ENCODE measurements at places on chromosomes 16 and 17.

DNA sequence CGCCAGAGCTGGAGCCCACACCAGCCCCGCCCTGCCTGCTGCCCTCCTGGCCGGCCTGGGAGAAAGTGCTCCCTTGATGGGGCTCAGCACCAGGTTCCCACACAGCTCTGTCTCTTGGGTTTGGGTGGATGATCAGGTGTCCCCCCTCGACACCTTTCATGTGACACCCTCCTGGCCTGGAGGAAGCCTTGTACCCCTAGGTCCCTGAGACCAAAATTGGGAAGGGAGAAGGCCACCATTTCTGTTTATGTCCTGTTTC, 19.4 kb upstream of the PLLP start:
- no peak for DNase-seq

DNA sequence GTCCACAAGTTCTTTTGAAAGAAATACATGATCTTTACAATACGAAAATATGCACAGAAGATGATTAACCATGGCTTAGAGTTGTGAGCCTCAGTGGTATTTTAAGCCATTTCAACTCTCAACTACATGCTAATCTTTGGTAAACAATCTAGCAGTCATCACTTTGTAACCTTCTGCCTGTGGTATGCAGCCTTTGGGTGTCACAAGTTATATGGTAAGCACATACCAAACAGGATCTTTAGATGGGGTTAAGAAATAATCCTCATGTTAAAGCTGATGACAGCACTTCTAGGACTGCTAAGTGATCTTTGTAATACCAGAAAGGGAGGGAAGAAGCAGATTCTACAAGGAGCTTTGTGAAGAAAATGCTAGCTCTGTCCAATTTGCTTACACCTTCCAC, 74.3 kb downstream of the CA4 start:
- DNase-seq, result no peak

GRCh38 chr17:59093702-59094231, 12.9 kb downstream of the TRIM37 start:
- peak; percentile 59 for DNase-seq

DNA sequence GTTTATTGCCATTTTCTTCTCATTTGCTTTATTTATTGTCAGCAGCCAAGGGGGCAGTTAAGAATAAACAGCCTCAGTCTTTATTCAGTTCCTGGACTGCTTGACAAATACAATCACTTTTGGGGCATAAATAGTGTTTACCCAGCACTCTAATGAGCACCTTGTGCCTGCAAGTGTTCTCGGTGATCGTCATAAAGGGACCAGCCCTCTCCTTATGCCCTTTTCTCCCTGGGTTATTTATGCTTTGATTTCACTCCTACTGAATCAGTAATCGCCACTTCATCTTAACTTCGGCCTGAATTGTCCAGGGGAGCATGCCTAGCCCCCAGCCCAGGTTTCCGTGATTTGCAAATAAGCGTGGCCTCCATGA, 55.7 kb upstream of the CACNG5 start:
- no peak for DNase-seq

- no peak for DNase-seq
These were observed 46.4 kb downstream of the MYH11 start for GRCh38 chr16:15810411-15810810.

DNA sequence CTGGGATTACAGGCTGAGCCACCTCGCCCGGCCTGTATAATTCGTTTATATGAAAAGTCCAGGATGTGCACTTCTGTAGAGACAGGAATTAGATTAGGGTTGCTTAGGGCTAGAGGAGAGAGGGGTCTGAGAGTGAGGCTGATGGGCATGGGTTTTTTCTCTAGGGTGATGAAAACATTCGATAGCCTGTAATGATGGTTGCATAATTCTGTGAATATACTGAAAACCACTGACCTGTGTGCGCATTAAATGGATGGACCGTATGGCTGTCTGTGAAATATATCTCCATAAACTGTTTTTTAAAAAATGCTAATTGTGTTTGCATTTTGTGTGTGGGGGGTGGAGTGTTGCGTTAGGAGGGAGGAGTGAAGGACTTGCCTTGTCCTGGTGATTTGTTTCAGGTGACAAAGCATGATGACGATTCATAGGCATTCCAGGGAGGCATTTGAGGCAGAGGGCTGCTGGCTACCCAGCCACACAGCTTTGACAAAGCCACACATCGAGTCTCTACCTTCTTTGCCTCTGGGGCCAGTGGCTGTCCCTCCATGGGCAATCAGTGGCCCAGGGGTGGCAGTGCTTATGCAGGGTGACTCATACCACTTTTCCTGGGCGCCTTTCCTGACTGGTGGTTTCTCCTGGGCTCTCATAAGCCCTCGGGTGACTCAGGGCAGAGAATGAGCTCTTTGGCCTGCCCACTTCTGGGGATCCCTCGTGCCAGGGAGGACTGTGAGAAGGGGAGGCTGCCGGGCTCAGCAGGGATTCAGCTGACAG, 148.5 kb upstream of the WSCD1 start:
- no peak for DNase-seq
